NCI-H1694 treated with DMSO at 0.1 percent for 48 hours (cell line): ENCODE measurements at places on chromosomes 11 and 22.
A peak's percentile ranks its signal among the peaks of the same experiment; 100 is the strongest.

- no peak for DNase-seq
Measured at GRCh38 chr11:14308897-14309387, 50.0 kb downstream of the RRAS2 start.

DNA sequence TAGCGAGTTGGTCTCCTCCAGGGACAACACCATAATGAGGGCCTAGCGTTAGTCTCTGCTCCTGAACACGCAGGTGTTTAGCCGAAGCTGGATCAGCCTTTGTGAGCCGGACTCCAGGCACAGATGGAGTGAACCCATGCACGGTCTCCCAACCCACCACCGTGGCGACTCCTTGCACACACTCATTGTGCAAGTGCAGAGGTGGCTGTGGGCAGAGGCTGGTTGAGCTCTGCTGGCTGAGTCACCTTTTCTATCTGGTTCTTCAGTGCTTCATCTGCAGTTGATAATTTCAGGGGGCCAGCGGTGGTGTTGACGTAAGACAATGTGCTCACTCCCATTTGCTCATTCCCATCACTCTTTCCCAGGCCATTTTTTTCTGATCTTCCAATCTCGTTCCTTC, 72.1 kb upstream of the SLC22A12 start:
- DNase-seq = no peak

DNA sequence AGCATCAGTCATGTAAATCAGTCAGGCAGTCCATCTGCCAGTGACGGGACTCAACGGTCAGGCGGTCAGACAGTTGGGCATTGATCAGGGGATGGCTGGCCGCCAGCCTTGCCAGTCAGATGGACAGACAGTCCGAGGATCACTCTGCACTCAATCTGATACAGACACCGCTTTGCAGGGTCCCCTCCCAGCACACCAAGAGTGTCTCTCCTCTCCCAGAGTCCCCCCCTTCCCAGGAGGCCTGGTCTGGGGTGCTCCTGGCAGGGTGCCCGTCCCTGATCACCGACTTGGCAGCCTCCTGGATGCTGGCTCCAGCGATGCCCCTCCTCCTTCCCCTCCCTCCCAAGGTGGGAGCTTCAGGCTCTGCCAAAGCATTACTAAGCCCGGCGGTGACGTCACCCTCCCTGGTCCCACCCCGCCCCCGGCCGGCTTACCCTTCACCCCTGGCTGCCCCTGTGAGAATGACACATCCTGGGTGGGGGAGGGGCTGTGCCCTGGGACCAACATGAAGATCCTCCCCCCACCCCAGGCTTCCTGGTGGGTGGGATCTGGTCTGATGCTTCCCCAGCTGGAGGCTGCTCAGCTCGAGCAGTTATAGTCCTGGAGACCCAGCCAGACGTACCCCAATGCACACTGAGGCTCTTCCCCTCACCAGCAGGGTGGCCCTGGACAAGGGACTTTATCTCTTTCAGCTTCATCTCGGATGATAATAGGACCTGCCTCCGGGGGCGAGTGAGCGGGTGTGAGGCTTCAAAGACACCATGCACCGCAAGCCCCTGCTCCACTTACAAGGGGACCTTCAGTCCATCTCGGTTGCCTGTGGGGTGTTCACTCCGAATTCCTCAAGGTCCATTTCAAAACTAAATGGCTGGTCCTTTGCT, 69.2 kb downstream of the CD82 start:
- DNase-seq = peak; percentile 51

DNA sequence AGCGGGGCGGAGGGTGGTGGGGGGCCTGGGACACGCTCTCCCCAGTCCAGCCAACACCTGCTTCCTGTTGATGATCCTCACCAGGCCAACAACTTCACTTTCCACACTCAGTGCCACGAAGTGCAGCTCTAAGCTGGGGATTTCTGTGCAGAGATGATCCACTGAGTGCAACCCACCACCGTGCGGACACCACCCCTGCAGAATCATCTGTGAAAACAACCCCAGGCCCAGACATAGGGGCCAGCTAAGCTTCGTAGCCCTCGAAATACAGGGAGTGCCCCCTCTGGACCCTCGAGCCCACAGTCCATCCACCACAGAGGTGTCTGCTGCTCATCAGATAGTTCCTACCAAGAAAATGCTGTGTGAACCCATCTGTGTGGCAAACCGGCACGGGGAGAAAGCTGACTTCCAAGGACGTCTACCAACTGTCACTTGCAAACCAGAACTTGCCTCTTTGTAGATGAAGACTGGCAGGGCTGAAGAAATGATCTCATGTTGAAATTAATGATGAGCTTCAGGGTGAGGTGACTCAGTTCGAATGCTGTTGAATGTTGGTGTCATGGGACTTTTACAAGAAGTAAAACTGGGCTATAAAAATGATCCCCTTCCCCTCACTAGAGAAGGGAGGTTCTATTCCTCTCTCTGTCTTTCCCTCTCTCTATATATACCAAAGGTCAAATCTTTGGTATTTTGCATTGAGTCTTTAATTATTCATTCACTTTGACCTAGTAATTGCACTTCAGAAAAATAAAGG, 73.4 kb downstream of the MYEOV start:
- DNase-seq = no peak

DNA sequence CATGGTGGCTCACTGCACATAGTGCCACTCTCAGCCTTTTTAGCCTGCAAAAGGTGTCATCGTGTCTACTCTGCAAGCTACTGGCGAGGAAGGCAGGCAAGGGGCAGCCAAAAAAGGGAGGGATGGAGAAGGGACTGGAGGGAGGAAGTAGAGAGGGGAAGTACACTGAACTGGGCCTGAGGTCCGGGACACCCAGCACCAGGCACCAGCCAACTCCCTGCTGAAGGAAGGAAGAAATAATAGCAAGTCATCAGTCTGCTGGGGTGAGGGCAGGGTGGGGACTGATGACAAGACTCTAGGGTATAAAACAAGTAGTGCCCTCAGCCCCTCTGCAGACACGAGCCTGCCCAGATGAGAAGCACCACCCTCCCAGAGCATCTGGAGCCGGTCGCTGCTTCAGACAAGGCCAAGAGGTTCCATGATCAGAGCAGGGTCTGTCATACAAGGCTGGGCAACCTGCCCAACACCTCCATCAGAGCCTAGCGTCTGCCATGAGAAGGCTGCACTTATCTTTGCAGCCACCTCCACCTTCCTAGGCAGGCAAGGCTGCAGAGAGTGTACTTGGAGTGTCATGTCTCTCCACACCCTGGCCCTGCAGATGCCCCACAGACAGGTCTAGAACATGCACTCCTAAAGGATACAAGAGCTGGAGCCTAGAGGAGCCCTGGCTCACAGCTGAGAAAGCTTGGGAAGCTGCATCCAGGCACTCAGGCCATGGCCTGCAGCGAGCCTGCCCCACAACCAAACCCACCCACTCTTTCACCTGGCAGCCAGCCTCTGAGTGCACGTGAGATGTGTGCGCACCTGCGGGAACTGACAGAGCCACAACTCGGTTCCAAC, 9.0 kb upstream of the COMT start:
- peak; percentile 15 for DNase-seq

DNA sequence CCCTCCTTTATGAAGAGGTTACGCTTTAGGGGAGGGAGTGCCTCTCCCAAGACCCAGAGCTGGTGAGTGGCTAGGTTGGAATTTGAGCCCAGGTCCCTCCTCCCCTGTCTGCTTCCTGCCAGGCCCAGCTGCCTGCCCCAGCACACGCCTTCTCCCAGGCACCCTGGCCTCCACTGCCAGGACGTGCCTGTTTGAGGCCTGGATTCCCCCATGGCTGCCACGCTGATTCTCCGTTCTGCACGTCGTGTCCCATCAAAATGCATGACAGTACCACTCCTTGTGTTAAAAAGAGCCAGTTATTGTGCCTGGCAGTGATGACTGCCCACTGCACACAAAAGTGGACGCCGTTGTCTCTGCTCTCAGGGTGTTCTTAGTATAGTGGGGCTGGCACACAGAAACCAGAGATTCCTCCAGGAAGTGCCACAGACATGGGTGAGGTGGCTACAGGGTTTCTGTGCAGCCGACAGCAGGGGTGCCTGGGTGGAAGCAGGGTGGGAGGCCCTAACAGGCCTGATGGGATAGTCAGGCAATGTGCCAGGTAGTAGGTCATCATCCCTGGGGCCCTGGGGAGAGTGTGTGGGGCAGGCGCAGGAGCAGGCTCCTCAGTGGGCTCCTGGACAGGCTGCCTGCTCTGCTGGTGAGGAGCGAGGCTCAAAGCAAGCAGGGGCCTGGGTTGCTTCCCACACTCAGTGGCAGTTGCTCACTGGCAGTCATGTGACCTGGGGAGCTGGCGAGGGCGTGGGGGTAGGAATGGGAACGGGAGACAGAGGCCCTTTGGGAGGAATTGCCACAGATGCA, 24.2 kb downstream of the MED15 start:
- no peak for DNase-seq

GRCh38 chr11:10457901-10458300, 2.8 kb downstream of the AMPD3 start:
- no peak for DNase-seq

GRCh38 chr11:2805388-2806056, 80.1 kb downstream of the CDKN1C start:
- DNase-seq = no peak

DNA sequence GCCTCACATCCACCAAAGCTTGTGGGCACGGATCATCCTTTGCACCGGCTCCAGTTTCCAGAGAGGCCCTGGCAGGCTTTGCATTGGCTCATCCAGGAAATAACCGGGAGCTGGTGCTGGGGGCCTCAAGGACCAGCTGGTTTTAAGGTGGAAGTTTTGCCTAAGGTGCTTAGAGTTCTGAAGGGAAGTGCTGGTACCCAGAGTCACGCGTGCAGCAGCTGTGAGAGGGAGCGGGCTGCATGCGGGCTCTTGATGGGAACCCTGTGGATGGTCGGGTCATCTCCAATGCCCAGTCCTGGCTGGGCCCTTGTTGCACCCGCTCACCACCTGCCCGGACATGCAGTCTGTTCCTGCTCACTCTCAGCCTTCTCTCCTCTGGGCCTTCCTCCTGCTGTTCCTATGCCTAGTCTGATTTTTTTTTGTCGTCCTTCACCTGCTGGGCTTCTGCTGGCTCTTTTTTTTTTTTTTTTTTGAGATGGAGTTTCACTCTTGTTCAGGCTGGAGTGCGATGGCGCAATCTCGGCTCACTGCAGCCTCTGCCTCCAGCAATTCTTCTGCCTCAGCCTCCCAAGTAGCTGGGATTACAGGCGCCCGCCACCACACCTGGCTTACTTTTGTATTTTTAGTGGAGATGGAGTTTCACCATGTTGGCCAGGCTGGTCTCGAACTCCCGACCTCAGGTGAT, 24.0 kb upstream of the PRR5 start:
- DNase-seq = no peak

DNA sequence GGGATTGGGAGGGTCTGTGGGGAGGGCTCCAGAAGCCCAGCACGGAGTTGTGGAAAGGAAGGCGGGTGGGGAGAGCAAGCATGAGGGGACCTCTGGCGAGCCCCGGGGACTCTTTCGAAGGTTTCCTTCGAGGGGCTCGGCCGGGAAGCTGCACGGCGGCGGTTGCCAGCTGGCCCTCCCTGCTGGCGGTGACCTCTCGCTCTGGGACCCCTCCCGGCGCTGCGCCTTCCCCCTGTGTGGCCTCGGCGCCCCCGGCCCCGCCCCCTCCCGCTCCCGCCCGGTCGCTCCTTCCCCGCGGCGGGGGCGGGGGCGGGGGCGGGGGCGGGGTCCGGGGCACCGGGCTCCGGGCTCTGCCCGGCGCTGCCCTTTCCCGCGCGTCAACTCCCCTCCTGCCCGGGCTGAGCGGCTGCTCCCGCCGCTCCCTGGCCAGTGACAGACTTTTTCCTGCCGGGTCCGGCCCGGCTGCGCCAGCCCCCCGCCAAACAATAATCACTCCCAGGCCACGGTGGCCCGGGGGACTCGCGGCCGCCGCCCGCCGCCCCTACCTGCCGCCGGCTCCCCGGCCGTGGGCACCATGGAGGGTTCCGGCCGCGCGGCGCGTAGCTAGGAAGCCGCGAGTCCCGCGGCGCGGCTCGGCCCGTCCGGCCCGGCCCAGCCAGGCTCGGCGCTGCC, 941 bp downstream of the CLCF1 start:
- DNase-seq = no peak

- DNase-seq = no peak
Measured at GRCh38 chr22:37672920-37673455, 2.4 kb upstream of the LGALS1 start.
